ENCODE measurements at places on chromosomes 7 and 10.
A peak's percentile ranks its signal among the peaks of the same experiment; 100 is the strongest.

GRCh38 chr7:5170251-5170650 is 19.8 kb upstream of the WIPI2 start:
- H3K4me3 ChIP-seq, result no peak overlapping the region
- H3K27ac ChIP-seq, result no peak overlapping the region
- no peak for DNase-seq

DNA sequence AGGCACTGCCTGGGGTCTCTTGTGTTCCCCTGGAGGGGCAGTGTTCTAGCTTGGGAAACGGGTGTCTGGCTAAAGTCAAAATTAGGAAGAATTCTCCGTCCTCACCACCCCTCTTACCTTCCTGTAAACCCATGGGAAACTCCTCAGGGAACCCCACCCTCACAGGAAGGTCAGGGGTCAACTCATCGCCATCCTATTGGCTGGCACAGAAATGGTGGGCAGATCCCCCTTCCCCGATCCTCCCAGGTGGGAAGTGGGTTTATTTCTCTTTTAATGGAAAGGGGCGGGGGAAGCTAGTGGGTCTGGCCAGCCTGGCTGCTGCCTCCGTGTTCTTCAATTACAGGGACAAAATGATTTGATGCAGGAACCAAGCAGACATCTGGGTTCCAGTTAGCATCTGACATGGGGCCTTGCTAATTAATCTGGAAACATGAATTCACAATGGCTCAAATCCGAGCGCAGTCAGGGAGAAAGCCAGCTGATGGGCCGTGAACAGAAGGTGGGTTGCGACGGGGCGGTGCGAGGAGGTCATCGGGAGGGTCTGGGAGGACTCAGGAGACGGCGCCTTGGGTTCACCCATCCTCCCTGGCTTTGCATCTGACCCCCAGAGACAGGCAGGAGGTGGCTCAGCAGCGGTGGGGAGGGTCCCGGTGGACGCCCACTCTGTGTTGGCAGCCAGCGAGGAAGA is 66.6 kb downstream of the SLIT1 start:
- no peaks in the 10 kb centered on the region for H3K36me3 ChIP-seq
- no peak overlapping the region for H3K27ac ChIP-seq
- peaks cover 2% of the 10 kb centered on the region for H3K4me1 ChIP-seq
- H3K4me3 ChIP-seq, result no peak overlapping the region

DNA sequence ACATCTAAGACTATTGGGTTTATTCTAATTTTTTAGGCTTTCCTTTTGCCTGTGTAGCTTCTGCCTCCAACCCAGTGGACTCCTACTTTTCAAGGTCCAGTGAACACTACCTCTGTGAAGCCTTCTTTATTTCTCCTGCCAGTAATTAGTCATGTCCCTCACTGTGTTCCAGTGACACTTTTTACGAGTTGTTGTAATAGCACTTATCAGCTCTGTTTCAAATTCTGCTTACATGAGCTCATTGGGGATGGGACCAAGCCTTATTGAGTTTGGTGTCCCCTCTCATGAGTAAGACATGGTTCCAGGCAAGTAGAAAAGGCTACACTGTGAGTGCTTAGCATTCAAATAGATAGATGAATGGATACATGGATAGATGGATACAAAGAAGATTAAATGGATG is 184.6 kb downstream of the HIBADH start:
- no peak overlapping the region for H3K27ac ChIP-seq
- no peaks in the 10 kb centered on the region for H3K36me3 ChIP-seq
- H3K4me3 ChIP-seq, result no peak overlapping the region
- no peak for DNase-seq
- H3K4me1 ChIP-seq, result no peaks in the 10 kb centered on the region
- peaks cover 18% of the 10 kb centered on the region for H3K27me3 ChIP-seq

- peaks cover 17% of the 10 kb centered on the region for H3K4me1 ChIP-seq
- H3K36me3 ChIP-seq, result peaks cover 12% of the 10 kb centered on the region
- peak overlapping the region; percentile 65 for H3K27ac ChIP-seq
These were observed 216.4 kb downstream of the MLLT10 start for GRCh38 chr10:21750424-21750823.

- no peaks in the 10 kb centered on the region for H3K36me3 ChIP-seq
- no peak for DNase-seq
- no peaks in the 10 kb centered on the region for H3K4me1 ChIP-seq
- H3K4me3 ChIP-seq, result no peak overlapping the region
These were observed 81.9 kb downstream of the KCNMA1 start for GRCh38 chr10:77555591-77556212.

DNA sequence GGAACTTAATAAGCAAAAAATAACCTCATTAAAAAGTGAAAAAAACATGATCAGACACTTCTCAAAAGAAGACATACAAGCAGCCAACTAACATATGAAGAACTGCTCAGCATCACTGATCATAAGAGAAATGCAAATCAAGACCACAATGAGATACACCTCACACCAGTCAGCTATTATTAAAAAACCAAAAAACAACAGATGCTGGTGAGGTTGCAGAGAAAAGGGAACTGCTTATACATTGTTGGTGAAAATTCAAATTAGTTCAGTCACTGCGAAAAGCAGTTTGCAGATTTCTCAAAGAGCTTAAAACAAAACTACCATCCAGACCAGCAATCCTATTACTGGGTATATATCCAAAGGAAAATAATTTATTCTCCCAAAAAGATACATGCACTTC is 513.3 kb downstream of the MDFIC start:
- H3K4me3 ChIP-seq, result no peak overlapping the region
- no peak overlapping the region for H3K27ac ChIP-seq
- no peaks in the 10 kb centered on the region for H3K36me3 ChIP-seq

DNA sequence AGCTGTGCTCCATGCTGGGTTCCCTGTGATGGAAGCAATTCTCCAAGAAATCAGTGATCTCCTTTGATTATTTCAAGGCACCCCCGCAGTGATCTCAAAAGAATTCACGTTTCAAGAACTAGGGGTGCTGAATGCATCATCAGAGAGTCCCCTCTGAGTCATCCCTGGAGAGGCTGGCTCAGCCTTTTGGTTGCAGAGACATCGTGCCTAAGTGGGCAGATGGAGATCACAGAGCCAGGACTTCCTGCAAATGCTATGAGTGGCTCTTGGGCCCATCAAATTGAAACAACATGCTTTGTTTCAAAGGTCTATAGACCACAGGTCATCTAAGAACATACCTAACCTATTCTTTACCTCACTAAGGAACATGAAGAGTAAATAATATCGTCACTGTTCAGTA is 41.5 kb upstream of the PLEKHA1 start:
- no peaks in the 10 kb centered on the region for H3K4me1 ChIP-seq
- peaks cover 81% of the 10 kb centered on the region for H3K27me3 ChIP-seq
- no peaks in the 10 kb centered on the region for H3K36me3 ChIP-seq

DNA sequence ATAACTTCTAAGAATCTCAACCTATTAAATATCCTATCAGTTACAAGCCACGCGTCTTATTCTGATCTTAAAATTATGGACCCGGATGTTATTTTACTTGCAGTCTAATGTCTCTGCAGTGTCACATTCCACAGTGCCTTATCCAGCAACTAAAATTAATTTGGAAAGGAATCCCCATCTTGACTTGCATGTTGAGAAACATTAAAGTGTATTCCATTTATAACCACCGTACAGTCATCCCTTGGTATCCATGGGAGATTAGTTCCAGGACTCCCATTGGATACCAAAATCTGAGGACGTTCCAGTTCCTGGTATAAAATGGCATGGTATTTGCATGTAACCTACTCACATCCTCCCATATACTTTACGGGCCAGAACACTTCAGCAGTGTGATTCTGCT is 194.7 kb downstream of the ARHGAP21 start:
- H3K4me3 ChIP-seq, result no peak overlapping the region
- H3K27ac ChIP-seq, result no peak overlapping the region
- no peaks in the 10 kb centered on the region for H3K36me3 ChIP-seq
- no peak for DNase-seq
- no peaks in the 10 kb centered on the region for H3K4me1 ChIP-seq

DNA sequence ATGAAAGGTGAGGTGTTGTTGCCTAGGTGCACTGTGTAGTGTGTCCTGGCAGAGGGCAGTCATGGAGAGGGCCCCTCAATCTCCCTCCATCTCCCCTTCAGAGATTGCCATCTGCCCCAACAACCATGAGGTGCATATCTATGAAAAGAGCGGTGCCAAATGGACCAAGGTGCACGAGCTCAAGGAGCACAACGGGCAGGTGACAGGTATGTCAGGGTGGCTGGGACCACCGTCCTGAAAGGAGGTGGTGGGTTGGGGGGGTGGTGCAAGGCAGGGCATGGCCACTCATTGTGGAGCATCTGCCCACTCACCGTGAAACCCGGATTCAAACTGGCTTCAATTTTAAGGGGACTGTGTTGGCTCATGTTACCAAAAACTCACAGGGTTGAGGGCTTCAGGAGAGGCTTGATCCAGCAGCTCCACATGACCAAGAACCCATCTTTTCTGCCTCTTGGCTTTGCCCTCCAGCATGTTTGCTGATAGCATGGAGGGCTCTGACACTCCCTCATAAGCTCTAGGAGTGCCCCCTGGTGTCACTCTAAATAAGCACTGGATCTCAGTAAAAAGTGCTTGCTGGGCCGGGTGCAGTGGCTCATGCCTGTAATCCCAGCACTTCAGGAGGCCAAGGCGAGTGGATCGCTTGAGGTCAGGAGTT is 12.2 kb downstream of the ARPC1B start:
- H3K27me3 ChIP-seq, result no peaks in the 10 kb centered on the region
- H3K27ac ChIP-seq, result peak overlapping the region; percentile 83
- no peak overlapping the region for H3K4me3 ChIP-seq
- H3K4me1 ChIP-seq, result peaks cover 25% of the 10 kb centered on the region
- DNase-seq, result no peak

DNA sequence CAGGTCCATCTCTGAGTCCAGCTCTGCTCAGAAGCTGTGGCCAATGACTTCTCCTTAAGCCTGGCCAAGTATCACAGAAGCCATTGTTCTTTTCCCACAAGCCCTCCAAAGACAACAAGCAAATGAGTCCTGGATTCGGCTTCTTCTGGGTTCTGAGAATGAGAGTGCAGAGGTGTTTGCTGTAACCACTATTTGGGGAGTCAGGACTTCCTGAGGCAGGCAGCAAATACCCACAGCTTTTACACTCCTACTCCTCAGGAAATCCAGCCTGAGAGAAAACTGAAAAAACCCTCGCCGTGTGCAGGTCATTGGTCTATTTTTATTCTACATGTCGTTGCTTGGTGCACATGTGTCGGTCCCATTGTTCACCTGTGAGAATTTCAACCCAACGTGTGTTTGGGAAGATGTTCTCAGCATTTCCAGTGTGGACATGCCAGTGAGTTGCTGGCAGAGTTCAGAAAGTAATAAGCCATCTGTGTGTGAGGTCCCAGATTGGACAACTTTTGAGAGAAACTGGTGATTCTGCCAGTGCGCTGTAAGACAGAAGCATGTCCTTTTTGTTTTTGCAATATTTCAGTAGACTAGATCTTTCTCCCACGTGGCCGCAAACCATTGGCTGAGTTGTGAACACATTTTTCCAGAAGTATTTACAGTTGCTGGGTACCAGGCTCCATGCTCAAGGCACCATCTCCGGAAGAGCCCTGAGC is 121.6 kb upstream of the LYZL2 start:
- peaks cover 2% of the 10 kb centered on the region for H3K36me3 ChIP-seq
- no peak overlapping the region for H3K27ac ChIP-seq
- peak overlapping the region; percentile 2 for H3K4me3 ChIP-seq
- DNase-seq, result no peak
- H3K27me3 ChIP-seq, result no peaks in the 10 kb centered on the region

- DNase-seq, result no peak
- peaks cover 31% of the 10 kb centered on the region for H3K27me3 ChIP-seq
- peaks cover 21% of the 10 kb centered on the region for H3K4me1 ChIP-seq
- H3K4me3 ChIP-seq, result peak overlapping the region; percentile 4
- H3K36me3 ChIP-seq, result peaks cover 9% of the 10 kb centered on the region
These were observed 2.7 kb upstream of the TPST1 start for GRCh38 chr7:66202441-66202840.

GRCh38 chr7:137961200-137962177 is 40.4 kb downstream of the CREB3L2 start:
- DNase-seq, result no peak
- no peak overlapping the region for H3K4me3 ChIP-seq
- H3K27ac ChIP-seq, result peak overlapping the region; percentile 16

- no peak for DNase-seq
- no peaks in the 10 kb centered on the region for H3K36me3 ChIP-seq
- peaks cover 31% of the 10 kb centered on the region for H3K27me3 ChIP-seq
- peaks cover 20% of the 10 kb centered on the region for H3K4me1 ChIP-seq
- peak overlapping the region; percentile 86 for H3K4me3 ChIP-seq
- no peak overlapping the region for H3K27ac ChIP-seq
These were observed 4.5 kb downstream of the KAZALD1 start for GRCh38 chr10:101066146-101066895.

GRCh38 chr7:75953431-75953830 is 38.5 kb downstream of the POR start:
- H3K27ac ChIP-seq, result no peak overlapping the region
- H3K4me1 ChIP-seq, result peaks cover 3% of the 10 kb centered on the region
- DNase-seq, result no peak
- no peaks in the 10 kb centered on the region for H3K27me3 ChIP-seq
- H3K4me3 ChIP-seq, result no peak overlapping the region
- peaks cover 11% of the 10 kb centered on the region for H3K36me3 ChIP-seq

DNA sequence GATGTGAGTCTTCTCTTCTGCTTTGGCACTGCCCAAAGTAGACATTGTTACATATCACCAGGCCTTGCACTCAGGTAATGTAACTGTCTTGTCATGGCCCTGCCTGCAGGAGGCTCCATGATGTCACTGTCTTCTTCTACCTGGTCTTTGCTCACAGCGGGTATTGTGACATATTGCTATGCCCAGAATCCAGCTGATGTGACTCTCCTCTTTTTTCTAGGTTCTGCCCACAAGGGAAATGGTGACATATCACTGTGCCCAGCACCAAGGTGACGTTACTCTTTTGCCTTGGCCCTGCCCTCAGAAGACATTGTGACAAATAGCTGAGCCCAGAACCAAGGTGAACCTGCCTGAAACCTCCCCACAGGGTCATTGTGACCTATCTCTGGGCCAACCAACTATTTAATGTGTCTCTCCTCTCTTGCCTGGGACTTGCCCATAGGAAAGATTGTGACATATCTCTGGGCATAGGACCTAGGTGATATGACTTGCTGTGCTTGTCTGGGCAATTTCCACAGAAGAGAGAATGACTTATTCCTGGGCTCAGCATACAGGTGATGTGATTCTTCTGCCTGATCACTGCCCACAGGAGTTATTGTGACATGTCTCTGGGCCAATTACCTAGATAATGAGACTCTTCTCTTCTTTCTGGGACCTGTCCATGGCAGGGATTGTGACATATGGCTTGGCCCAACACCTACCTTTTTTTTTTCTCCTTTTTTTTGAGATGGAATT is 26.5 kb upstream of the ZNF107 start:
- H3K36me3 ChIP-seq, result no peaks in the 10 kb centered on the region
- peak overlapping the region; percentile 2 for H3K27ac ChIP-seq
- no peak for DNase-seq
- no peak overlapping the region for H3K4me3 ChIP-seq

GRCh38 chr7:85065888-85066485 is 120.9 kb downstream of the SEMA3D start:
- H3K27me3 ChIP-seq, result no peaks in the 10 kb centered on the region
- no peaks in the 10 kb centered on the region for H3K36me3 ChIP-seq
- H3K27ac ChIP-seq, result no peak overlapping the region
- DNase-seq, result no peak
